ENCODE measurements at places on chromosomes 7 and 10.
A peak's percentile ranks its signal among the peaks of the same experiment; 100 is the strongest.

- DNase-seq, result no peak
Measured at GRCh38 chr10:17649836-17650235, 5.9 kb downstream of the STAM start.

GRCh38 chr7:17234030-17234397, 64.4 kb upstream of the AHR start:
- DNase-seq, result no peak

- no peak for DNase-seq
Measured at GRCh38 chr7:98240961-98241673, 10.9 kb downstream of the TECPR1 start.

DNA sequence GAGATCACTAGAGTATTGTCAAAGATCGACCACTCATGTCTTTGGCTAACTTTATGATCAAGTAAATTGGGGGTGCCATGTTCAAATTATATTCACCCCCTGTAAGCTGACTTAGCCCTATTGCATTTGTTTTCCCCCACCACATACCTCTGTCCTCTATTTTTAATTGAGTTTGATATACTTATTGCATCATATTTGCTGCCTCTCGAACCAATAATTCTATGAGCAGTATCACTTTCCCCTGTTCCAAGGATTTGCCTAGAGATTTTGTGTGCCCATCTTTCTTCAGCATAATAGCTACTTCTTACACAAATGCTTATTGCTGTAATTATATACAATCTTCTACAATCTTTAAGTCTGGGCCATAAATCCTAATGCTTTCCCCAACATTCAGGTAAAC, 245.2 kb downstream of the COBL start:
- DNase-seq, result no peak

GRCh38 chr10:60799971-60800650, 21.8 kb downstream of the CDK1 start:
- DNase-seq, result no peak

- DNase-seq, result no peak
Measured at GRCh38 chr7:132203021-132203420, 373.2 kb downstream of the PLXNA4 start.

- no peak for DNase-seq
Measured at GRCh38 chr7:104179178-104179577, 28.6 kb downstream of the ORC5 start.

DNA sequence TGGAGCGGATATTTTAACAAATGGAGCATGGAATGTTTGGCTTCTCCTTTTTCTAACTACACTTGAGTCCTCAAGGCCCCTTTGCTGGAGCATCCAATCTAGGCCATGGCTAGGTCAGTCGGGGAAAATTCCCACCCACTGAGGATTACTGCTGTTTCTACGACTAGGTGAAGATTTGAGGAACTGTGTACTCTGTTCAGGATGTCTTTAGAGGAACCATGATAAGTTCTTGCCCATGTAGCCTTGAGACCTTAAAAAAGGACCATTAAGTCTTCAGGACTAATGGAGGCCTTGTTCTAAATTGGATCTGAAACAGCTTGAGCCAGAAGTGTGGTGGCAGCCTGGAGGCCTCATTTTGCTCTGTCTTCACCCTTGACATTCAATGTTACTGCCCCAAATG, 6.2 kb downstream of the AGK start:
- DNase-seq, result no peak

GRCh38 chr10:93613126-93613525, 789 bp downstream of the PDE6C start:
- no peak for DNase-seq

- DNase-seq, result peak; percentile 31
Measured at GRCh38 chr10:73529089-73529832, 33.4 kb upstream of the PPP3CB start.

DNA sequence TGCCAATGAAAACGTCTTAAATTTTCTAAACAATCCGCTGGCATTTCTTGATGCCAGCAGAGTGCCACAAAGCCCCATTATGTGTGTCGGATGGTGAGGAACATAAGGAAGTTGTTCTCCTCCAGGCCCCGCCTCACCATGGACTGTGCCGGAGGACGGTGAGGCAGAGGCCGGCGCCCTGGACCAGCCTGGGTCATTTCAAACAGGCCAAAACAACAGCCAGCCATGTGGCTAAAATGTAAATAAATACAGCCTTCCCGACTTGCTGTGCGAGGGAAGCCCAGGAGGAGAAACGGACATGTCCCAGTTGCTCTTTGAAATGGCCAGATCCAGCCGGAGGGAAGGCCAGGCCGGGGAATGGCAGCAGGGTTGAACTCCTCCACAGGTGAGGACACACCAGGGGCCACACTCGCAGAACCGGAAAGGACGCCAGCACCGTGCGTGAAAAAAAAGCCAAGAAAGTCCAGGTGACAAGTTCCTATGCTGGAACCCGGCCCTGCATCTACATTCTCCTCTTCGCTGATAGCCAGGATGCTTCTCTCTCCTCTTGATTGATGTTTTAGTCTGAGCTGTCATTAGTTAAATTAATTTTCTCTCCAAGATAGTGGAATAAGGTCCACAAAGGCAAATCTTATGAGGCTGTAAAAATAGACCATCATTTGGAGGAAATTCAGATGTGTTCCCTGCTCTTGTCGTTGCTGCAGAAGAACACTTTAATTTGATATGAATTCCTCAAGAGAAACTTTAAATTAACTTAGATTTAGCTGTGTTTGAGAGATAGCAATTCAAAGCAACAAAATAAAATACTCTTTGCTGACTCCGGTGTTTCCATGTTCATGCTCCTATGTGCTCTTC, 64.6 kb downstream of the EBF3 start:
- no peak for DNase-seq

GRCh38 chr7:86295526-86295925, 348.2 kb upstream of the GRM3 start:
- DNase-seq, result no peak

DNA sequence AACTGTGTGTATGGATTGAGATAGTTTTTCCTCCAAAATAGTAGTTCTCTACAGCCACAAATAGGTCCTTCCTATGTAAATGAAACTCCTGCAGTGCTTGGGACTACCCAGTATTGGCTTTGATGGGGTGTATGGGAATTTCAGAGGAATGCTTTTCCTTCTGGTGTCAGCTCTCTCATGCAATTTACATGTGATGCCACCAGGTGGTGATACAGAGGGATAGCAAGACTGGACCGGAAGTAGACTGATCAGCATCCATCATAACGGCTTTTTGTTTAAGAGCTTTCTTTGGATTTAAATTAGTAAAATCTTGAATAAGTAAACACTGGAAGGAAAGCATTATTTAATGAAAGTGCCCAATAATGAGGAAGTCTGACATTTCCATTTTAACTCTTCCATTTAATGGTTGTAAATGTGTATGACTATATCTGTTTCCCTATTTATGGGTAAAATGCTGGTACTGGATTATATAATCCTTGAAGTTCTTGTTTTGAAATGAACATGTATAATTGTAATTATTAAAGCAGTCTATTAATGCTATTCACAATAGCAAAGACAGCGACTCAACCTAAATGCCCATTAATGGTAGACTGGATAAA, 22.7 kb downstream of the DYNC1I1 start:
- no peak for DNase-seq

DNA sequence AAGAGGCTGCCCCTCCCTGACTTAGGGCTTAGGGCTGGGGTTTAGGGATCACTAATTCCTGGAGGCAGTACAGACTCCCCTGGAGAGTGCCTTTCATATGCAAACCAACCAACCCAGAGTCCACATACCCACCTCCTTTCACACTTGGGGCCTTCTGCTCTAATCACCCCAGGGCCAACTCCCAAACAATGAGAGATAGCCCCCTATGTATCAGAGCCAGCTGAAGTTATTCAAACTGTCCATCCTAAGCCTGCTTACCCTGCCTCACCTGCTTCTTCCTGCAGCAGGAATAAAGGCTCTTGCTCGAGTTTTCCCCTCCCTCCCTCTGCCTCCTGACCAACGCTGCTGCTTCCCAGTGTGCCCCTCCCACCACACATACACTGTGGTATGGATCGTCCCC, 51.8 kb upstream of the SLC35G1 start:
- DNase-seq, result no peak

DNA sequence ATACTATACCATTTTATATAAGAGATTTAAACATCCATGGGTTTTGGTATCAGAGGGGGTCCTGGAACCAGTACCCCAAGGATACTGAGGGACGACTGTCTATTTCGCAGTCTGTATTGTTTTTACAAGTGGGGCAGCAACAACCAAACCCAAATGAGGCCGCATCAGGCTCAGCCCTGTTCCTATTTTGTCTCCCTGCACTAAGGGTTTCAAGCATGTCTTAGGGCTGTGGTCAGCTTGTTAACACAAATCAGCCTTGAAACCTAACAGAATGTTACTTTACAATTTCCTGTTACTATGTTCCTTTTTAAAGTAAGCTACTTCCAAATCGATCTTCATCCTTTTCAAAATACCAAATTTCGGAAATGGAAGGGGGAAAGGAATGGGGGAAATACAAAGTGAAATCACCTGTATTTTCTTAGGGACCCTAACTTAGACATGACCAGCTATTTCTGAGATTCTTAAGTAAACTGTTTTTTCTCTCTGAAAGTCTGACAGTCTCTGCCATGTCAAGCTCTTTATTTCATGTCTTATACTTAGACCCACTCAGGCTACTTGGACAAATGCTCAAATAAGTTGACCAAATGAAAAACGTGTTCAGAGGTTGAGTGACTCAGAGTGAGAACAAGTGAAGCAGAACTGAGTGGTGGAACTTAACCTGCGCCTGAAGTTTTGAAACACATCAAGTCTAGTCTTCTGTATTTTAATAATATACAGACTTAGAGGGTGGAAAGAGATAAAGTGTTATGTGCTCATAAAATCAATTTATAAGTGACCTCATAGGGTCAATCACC, 75.8 kb downstream of the C1GALT1 start:
- DNase-seq, result no peak

DNA sequence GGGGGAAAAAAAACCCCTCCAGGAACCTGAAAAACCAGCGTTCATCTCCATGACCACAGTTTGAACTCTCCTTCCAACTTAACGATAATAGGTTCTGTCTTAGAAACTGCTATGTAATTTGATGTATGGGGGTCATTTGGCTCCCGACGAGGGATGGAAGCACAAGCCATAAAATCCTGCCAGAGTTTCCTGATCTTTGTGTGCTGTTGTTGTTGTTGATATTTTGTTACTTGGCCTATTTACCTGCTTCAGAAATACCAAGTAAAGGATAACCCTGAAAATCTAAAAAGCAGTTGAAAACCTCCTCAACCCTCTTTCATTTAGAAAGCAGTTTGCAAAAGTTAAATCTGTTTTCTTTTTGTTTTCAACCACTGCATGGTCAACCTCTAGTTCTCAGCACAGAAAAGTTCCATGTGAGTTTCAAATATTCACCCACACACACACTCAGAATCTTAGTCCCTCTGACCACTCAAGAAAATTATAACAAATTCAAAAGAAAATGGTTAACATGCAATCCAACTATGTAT, 9.3 kb upstream of the HOXA2 start:
- no peak for DNase-seq

- DNase-seq, result no peak
Measured at GRCh38 chr10:106941297-106942034, 223.0 kb downstream of the SORCS1 start.

- DNase-seq, result no peak
Measured at GRCh38 chr10:50396491-50397311, 145.4 kb upstream of the ASAH2 start.

DNA sequence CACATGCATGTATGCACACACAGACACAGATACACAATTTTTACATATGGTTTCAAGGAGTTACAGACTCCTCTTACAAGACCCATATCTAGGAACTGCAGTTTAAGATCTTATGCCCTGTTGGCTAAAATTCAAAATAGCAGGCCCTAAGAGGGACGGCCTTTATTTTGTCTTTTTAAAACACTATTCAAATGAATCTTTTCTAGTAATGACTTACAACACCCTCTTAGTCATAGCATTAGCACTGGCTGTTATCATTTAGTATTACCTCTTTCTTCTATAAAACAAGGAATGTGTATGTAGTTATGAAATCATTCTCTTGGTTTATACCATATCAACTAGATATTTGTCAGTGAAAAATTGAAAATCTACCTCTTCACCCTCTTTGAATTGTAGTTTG, 15.3 kb downstream of the PAPSS2 start:
- no peak for DNase-seq

Data from NCI-H2171 (cell line).